Stimulated activated CD4-positive, alpha-beta T cell treated with anti-CD3 and anti-CD28 coated beads, Interleukin-2, amount 100 ng/mL, for 24 hours (primary cell): ENCODE measurements at places on chromosomes 2 and 18.

DNA sequence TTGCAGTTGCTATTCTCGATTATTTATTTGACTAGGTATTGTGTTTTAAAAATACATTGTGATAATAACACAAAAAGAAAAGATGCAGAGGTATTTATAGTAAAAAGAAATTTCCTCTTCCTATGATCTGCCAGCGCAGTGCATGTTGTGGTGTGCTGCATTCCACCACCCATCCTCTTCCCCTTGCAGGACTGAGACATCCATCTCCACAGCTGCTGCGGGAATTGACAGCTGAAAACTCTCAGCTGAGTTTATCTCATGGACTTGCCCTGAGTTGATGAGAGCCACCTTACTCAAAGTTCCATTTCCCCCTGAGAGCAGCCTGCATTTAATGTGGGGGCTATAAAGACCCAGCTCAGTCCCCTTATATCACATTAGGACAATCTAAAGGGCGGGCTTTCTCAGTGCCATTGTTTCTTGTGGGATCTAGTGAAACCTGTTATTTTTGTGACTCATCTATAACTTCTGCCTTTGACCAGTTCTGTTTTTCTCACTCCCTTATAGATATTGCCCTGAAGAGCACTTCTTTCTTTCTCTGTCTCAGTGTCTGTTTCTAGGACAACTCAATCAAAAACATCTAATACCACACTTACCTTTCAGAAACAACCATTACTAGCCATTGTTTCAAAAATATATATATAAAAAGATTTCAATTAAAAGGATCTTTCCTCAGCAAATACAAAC, 698.5 kb downstream of the NR4A2 start:
- no peak for DNase-seq

- DNase-seq = no peak
These were observed 46.3 kb downstream of the CDC42EP3 start for GRCh38 chr2:37625156-37625555.

GRCh38 chr2:205731583-205731981, 49.3 kb downstream of the NRP2 start:
- DNase-seq = no peak

- DNase-seq = no peak
These were observed 338 bp upstream of the THUMPD2 start for GRCh38 chr2:39779341-39779851.

- no peak for DNase-seq
These were observed 60.5 kb upstream of the ALKAL2 start for GRCh38 chr2:348361-348916.
